ENCODE measurements at places on chromosomes 7 and 10.

GRCh38 chr10:97534746-97535367, 36.1 kb downstream of the UBTD1 start:
- DNase-seq: no peak

DNA sequence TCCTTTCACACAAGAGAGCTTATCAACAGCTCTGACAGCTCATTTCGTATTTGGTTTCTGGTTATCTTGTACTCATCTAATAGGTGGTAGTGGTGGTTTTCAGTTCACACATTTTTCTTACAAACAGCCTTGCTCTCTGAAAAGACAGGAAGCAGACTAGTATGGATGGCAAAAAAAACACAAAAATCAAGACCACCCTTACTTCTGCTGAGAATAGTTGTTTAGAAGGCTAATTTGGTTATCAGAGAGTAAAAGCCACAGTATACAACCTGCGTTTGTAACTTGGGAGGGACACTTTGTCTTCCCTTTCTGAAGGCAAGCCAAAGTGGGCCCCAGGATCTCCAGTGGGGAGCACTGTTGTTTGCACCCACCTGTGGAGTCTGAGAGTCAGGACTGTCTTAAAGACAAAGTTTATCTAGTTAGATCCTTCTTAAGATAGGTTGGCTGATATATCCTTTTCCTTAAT, 68.0 kb downstream of the PIP4K2A start:
- DNase-seq: no peak

GRCh38 chr10:519055-519715, 170.3 kb downstream of the DIP2C start:
- DNase-seq: no peak

GRCh38 chr10:28177944-28178637, 124.8 kb downstream of the MPP7 start:
- DNase-seq: no peak

GRCh38 chr7:12570168-12570533, 369 bp upstream of the SCIN start:
- no peak for DNase-seq

- no peak for DNase-seq
Observed at GRCh38 chr7:29202651-29203069, 8.1 kb downstream of the CHN2 start.

All from GM04504 (cell line).